Fibroblast of mammary gland (primary cell): ENCODE measurements at places on chromosomes 6 and 20.

- no peak for DNase-seq
These were observed 9.9 kb upstream of the SCGN start for GRCh38 chr6:25641940-25642666.

- DNase-seq = no peak
These were observed 15.0 kb downstream of the KIAA0319 start for GRCh38 chr6:24630856-24631505.

DNA sequence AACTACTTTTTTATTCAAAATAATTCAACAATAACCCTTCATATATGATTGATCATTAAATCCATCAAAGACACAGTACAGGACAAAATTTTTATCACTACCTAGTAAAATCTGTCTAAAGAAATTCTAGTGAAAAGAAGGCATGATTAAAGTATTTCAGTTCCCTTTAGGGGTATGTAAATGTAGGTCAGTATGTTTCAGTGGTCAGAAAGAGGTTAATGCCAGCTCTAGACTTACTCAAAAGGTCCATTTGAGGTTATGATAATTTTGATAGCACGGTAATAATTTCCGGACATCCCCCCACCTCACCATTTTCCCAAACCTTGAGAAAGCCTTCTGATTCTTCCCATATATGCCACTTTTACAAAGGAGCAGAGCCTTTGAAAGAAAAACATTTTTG, 193.5 kb upstream of the ID4 start:
- no peak for DNase-seq

DNA sequence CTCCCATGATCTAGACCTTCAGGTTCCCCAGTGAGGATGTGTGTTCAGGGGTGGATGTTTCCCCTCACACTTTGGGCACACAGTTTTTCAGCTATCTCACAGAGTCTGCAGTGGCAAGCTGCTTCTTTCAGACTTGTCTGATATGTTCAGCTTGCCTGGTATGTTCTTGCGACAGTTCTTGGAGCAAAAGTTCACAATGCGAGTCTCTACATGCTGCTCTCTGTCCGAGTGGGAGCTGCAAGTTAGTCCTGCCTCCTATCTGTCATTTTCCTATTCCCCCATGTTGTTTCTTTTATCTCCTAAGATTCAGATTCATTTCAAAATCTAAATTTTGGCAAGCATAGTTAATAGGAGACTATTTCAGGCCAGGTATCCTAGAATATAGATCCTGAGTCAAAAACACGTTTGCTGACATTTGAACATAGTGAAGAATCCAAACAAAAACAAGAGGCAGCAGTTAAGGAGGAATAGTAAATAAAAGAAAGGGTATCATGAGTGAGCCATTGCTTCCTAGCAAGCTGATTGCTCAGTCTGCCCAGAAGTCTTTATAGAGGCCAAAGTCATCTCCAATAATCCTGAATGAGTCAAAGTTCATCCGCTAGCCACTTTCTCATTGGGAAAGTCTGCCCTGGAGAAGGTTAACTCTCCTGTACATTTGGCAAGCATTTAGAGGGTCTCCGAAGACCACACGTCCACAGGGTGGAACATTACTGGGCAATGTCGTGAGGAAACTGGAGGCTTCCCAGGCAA, 140.2 kb upstream of the MOCS1 start:
- no peak for DNase-seq

GRCh38 chr6:22281341-22282085, 15.3 kb downstream of the PRL start:
- no peak for DNase-seq

DNA sequence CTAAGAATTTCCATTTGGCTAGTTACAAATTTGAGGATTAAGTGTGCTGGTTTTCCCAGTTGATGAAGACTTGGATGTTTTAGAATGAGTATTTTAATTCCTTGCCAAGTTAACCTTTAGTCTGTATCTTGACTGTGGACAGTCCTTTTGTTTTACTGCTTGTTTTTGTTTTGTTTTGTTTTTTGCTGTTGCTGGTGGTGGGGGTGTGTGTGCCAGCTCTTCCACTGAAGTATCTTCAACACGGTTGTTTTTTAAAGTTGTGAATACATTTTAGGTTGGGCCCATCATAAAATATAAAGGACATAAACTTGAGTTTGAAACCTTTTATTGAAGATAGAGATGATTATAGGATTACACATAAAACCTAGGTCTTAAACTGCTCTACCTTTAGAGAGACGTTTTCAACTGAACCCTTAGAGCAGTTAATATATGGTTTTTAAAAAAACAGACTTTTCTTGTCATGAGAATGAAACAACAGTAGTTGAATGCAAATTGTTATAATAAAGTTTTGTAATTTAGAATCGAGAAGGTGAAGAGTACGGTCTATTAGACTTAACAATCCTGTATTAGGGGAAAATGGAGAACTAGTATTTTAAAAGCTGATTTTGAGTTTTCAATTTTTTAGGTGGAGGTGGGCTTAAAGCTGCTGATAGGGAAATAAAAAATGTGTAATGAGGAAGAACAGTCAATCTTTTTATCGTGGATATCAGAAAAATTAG, 4.0 kb downstream of the QKI start:
- peak; percentile 25 for DNase-seq

- peak; percentile 88 for DNase-seq
These were observed 98.6 kb downstream of the OGFRL1 start for GRCh38 chr6:71387179-71387578.

DNA sequence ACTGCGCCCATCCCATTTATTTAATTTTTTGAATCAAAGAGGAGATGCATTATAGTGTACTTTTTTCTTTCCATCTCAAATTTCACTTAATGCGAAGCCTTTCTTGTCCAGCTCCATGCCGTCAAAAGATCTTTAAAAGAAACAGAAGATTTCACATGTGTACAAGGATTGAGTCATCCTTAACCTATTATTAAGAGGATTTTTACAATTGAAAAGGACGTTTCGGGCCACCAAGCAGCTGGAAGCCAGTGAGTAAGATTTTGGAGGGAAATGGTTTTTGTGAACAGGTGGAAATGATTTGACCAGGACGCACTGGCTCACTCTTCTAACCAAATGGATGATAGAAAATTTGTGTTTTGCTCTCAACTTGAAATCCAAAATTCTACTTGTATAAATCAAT, 15.1 kb upstream of the CCDC170 start:
- peak; percentile 28 for DNase-seq

GRCh38 chr6:153771577-153771976, 267.5 kb upstream of the OPRM1 start:
- DNase-seq = no peak

GRCh38 chr20:51629399-51630058, 87.0 kb upstream of the NFATC2 start:
- DNase-seq = no peak

GRCh38 chr20:19916531-19917485, 100.4 kb upstream of the NAA20 start:
- no peak for DNase-seq
